Stimulated activated CD4-positive, alpha-beta T cell treated with anti-CD3 and anti-CD28 coated beads, Interleukin-1b, Interleukin-23, amount 100 ng/mL, for 24 hours (primary cell): ENCODE measurements at places on chromosomes 4 and X.

- no peak for DNase-seq
These were observed 47.7 kb downstream of the PRPS1 start for GRCh38 chrX:107675823-107676555.

DNA sequence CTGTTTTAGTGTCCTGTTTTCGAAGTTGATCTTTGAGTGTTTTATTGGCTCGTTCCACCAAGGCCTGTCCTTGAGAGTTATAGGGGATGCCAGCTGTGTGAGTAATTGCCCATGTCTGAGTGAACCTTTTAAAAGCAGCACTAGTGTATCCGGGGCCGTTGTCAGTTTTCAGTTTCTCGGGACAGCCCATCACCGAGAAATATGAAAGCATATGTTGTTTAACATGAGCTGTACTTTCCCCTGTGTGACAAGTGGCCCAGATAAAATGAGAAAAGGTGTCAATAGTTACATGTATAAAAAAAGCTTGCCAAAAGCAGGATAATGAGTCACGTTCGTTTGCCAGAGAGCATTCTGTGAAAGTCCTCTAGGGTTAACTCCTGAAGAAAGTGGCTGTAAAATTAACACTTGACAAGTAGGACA, 48.6 kb upstream of the RASSF6 start:
- DNase-seq: no peak

GRCh38 chr4:153780876-153781275, 8.0 kb downstream of the SFRP2 start:
- no peak for DNase-seq

GRCh38 chrX:84721416-84721815, 219.2 kb upstream of the HDX start:
- no peak for DNase-seq

DNA sequence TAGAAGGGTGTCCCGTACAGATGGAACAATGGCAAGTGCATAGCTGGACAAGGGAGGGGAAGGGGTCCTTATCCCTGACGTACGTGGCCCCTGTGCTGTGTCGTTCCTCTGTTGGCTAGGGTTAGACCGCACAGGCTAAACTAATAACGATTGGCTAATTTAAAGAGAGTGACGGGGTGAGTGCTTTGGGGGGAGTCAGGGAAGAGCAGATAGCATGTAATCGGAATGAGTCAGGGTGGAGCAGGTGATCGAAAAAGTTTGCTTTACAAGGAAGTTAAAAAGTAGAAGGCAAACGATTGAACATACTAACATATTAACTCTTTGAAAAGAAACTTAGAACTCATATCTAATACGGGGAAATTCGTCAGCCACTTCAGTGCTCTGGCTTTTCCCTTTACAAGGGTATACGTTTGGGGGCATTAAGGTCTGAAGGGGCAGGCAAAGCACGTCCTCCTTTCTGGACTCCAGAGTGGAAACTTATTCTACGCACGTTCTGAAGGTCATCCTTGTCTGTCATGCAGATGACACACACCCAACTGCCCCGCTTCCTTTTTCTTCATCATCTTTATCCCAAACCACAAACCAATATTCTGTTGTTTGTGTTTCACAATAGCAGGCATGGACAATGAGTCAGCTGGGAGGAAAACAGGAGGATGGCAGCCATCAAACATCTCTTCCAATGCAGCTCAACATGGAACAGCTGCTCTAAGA, 10.2 kb upstream of the CRLF2 start:
- DNase-seq: no peak

DNA sequence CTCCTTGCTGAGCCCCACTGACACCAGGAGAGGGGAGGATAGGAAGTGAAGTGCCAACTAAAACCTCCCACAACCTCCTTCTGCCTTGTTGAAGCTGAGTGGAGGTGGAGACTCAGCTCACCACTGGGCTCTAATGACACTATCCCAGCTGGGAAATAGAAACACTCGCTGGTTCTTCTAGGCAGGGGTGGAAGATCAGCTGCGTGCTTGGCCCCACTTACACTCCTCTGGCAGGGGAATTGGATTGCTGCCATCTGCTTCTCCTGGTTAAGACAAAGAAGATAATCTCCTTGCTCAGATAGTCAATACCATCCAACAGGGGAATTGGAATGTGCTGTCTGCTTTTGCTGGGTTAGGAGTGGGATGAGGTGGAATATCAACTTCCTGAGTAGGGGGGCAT, 392.5 kb downstream of the ZNF674 start:
- no peak for DNase-seq

DNA sequence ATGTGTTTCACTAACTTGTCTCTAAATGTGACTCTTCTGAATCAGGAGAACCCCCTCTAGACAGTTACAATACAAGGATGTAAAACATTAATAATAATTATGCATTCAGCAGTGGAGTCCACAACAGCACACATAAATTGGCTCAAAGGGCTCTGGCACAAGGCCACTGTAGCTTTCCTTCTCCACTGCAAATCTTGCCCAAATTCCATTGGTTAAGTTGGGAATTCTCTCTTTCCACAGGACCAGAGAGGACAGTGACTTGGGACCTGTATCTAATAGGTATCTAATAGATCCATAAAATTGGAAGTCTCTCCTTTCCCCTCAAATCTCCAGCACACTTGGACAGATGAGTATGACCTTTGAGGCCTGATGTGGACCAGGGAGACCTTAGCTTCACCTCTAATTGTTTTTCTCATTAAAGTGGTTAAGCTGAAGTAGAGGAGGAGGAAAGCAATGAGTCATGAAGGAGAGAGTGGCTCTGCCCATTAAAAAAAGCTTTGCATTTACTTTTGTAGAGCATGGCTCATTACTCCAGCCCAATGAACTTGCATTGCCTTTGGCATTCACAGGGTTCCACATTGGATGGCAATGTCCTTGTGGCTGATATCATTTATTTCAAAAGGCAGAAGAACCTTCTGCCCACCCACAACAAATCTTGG, 72.3 kb upstream of the SH3RF1 start:
- no peak for DNase-seq

- no peak for DNase-seq
These were observed 13.6 kb downstream of the UVSSA start for GRCh38 chr4:1360423-1361283.

DNA sequence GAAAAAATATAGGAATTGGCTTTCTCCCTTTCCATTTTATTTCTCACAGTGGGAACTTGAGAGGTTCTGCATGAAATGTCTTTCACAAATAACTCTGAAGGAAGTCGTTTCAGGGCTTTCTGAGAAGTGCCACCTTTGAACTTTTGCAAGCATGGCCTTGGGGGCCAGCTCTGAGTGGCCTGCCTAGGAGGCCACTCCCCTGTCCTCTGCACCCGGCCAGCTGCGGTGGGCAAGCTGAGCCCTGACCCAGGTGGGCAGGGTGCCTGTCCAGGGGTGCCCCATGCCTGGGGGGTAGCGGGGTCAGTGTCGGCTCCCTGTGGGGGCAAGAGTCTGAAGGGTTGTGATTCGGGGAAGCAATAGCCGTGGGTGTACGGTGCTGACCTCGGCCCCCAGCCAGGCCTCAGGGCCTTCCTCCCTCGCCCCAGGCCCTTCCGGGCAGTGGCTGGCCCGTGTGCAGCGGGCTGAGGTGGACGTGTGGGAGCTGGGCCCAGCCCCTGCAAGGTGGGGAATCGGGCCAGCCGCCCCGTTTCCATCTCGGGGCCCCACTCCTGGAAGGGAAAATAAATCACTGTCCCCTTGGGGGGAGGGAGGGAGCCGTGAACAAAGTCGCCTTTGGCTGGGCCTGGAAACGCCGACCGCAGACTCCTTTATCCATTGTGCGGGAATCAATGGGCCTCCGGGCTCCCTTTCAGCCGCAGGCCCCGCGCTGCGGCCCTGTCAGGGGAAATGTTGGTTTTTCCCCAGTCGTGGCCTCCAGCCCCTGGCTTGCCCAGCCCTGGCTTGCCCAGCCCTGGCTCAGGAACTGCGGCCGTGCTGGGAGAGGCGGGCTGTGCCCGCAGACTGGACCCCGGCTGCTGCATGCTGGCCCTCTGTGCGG, 3.1 kb downstream of the FGFRL1 start:
- DNase-seq: no peak

GRCh38 chr4:183333983-183334382, 11.8 kb upstream of the CLDN24 start:
- DNase-seq: no peak
